ENCODE measurements at places on chromosomes 6 and 20.

DNA sequence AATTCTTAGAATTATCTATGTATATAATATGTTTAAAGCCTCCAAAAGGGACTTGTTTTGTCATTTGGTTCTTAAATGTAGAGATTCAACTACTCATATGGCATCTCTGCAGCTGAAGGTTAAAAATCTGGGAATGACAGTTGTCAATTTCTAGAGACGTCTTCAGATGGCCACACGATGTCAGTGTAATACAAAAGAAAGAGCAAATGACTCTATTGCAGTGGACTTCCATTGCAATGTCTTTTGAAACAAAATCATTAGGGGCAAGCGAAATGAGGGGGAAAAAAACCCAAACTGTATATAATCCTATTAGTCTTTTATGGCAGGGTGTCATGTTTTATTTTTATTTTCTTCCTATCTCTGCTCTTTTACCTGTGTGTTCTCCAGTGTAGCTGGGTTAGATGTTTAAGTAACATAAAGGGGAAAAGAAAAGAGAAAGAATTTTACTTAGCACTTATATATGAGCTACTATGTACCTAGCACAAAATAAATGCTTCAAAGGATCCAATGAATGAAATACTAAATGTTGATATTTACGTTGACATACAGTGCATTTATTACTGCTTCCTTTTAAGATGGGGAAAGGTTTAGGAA is 26.2 kb downstream of the CCN2 start:
- no peak for DNase-seq

GRCh38 chr6:154219250-154219649 is 137.4 kb downstream of the IPCEF1 start:
- no peak for DNase-seq

GRCh38 chr6:112149236-112149635 is 61.8 kb downstream of the FAM229B start:
- DNase-seq: no peak

DNA sequence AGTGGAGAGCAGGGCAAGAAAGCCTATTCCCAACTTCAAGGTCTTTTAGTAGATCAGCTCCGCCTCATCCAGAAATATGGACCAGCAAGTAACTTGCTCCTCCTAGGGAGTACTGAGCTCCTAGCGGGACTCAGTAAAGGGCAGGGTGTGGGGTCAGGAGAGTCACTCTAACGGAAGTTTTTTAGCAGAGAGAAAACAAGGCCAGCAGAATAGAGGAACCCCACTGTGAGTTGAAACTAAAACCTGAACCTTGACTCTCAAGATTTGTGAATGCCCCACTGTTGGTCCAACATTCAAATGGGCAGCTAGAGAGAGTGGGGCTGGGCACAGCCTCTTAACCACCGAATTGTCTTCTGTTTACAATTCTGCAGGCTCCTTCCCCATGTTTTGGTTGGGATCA is 244.8 kb downstream of the FARS2 start:
- DNase-seq: no peak

DNA sequence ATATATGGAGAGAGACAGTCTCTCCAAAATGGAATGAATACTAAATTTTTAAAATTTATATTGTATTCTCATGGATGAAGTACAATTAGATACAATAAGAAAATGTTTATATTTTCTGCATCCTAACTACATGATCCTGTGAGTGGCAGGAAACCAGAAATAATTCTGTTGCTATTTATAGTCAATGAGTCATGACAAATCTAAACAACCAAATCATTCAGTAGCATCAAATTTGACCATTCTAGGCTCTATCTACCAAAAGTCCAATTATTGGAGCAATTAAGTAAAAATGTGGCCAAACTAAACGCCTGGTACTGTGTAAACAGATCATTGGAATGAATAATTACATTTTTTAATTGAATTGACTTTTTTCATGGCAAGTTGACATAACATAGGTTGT is 959.8 kb downstream of the EPHA7 start:
- DNase-seq: no peak

- DNase-seq: no peak
These were observed 2.3 kb downstream of the CPNE5 start for GRCh38 chr6:36837022-36837339.

GRCh38 chr6:170280689-170281045 is 10.2 kb downstream of the DLL1 start:
- no peak for DNase-seq

DNA sequence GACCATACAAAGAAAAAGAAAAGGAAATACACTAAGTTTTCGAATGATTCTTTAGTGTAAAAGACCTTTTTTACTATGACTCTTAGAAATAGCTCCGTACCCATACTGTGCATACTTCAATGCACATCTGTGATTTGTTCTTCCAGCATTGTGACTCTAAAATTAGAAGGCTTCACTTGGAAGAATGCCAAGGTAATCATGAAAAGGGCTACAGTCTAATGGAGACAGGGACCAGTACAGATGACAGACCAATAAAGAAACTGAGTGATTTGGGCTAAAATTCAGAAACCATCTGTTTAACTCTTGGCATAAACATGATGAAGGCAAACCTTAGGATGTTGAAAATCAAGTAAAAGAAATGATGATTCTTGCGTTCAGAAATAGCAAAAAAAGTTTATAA is 46.3 kb downstream of the CYP39A1 start:
- DNase-seq: no peak

- DNase-seq: no peak
These were observed 544.0 kb upstream of the AGPAT4 start for GRCh38 chr6:161817881-161818280.

DNA sequence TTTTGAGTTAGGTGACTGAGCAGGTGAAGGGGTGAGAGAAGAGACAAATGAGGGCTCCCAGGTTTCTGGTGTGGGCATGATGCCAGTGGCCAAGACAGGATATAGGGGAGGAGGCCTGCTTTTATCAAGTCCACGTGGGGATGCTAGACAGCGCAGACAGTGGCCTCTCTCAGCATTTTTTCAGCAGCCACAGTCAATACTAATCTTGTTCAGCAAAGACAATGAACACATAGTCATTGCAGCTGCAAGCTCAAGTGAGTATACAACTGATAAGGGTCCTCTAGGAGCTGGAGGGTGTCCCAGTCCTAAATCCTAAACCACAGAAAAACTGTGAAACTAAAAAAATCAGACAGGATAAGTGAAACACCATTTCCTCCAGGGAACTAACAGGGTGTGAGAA is 48.6 kb downstream of the UQCC1 start:
- DNase-seq: no peak

GRCh38 chr20:51807720-51808250 is 5.5 kb upstream of the SALL4 start:
- DNase-seq: no peak

DNA sequence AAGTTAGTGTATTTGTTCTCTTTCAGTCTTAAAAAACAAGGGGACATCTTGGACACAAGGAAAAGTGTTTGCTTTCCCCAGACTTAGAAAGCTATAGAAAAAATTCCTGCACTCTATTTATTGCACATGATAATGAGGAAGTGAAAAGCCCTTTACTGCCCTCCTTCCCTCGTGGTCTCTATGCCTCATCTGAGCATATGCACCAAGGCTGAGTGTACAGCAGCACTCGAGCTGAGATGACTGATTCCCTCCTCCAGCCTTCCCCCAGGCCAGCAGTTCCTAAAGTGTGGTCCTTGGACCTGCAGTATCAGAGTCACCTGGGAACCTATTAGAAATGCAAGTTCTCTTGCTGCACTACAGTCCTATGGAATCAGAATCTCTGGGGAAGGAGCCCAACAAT is 14.3 kb upstream of the LAMP5 start:
- DNase-seq: no peak

- no peak for DNase-seq
These were observed 21.9 kb upstream of the IPCEF1 start for GRCh38 chr6:154378518-154378917.

- no peak for DNase-seq
These were observed 317.6 kb upstream of the TSHZ2 start for GRCh38 chr20:52654567-52654966.

- no peak for DNase-seq
These were observed 269.9 kb upstream of the SYNCRIP start for GRCh38 chr6:85912582-85912981.

DNA sequence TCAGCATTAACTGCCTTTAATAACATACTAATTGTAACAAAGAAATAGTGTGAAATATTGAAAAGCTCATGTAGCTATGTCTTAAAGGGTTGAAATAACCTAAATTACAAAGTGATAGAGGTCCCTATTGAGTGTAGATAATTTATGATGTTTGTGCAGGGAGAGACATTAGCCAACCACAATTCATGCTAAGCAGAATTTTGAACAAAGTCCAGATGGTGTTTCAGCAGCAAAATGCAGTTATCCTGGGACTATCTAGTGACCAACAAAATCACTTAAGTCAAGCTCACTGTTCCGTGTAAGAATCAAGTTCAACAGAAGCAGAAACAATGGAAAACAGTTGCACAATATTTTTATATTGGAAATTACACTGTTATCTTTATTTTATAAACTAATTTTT is 218.5 kb downstream of the SIM1 start:
- DNase-seq: no peak

DNA sequence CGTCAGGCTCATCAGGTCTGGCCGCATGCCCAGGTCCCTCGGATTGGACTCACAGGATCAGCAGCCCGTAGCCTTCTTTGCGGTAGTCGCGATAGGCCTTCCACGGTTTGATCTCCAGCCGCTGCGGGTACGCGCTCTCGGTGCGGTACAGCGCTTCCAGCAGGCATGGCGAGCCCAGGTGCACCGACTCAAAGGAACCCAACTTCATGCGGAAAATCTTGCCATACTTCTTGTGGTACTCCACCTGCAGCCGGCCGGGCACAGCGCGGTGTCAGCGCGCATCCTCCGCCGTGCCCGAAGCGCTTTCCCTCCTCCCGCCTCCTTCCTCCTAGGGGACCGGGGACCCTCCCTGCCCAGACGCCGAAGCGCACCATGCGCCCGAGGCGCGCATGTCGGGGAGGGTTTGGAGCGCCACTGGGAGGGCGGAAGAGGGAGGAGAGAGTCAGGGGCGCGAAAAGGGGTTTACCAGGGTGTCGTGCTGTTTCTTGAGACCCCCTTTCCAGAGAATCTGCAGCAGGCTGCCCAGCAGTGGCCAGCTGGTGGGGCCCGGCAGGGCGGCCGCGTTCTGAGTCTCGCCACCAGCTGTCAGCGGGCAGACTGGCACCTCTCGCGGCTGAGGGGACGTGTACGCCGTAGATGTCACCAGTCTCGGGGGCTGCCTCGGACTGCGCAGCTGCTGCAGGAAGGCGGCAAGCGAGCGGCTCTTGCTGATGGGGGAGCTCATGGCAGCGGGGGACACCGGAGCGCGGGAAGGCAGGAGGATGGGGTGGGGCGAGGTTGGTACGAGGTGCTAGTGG is 732 bp downstream of the CYP24A1 start:
- DNase-seq: peak; percentile 36

DNA sequence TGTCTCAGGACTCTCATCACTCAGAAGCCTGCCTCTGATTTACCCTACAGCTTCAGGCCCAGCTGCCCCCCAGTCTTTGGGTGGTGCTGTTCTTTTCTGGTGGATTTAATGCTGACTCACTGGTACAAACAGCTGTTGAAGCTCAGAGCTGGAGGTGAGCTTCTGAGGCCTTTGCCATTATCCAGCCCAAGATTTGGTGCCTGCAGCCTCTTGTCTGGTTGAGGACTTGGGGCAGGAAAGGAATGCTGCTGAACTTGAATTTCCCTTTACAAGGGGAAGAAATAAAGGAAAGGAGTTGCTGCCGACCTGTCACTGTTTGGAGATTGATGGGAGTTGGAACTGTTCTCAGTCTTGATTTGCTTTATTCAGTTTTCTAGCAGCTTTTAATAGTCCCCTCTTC is 19.8 kb downstream of the ABCF1 start:
- no peak for DNase-seq

GRCh38 chr6:43608310-43608763 is 20.7 kb downstream of the GTPBP2 start:
- peak; percentile 22 for DNase-seq
